Breast epithelium (tissue), 4 donors: ENCODE measurements at places on chromosomes 2 and 18. TPM values are rescaled to one million over a fixed set of nuclear protein-coding genes. Genes with fewer than 3 reads are reported as not detected.

CHST10 gene
- 17.0 TPM for total RNA-seq

SFXN5 gene
- 19.6 TPM for total RNA-seq

ZEB2 gene
- total RNA-seq, result 83.2 TPM

ATP6V1B1 gene
- 38.2 TPM for total RNA-seq

DNA sequence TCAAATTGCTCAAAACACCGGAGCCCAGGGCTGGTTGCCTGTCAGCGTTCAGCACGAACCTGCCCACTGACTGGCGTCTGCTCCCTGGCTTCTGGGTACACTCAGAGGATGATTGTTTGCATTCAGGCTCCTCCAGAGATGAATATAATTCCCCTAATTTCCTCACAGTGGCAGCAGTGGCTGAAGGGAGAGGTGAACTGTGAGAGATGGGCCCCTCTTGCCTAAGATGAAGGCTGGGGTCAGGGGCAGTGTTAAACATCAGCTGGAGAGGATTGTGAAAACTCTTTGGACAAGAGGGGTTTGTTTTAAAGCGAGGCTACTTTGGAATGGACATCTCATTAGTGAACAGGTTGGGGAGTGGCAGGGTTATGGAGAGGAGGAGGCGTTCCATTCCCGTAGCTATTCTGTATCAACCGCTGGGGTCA lies 31.0 kb downstream of the TCF7L1 start:
- no peak for DNase-seq

DNA sequence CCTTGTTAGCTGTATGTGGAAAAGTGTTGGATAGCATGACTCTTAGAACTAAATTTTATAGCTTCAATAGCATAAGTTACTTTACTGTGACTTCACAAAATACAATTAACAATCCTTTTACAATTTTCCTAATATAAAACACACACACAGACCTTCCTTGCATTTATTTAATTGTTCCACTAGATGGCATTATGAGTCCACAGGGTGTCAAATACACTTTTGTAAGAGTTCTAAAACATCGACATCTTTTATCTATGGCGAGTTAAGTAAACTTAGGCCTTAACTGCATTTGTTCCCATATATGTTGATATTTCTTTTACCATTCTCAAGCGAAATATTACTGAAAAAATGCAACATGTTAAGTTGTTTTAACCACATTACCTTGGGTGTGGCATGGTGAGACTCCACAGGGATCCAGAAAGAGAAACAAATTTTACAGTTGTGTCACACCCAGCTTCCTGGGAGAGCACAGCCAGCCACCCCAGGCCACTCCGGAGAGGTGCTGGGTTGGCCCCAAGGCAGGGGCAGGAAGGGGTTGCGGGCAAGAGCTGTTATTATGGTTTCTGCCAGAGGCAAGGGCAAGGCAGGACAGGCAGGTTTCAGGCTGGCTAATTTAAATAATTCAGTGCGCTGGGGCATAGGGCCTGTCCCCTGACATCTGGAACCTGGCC lies 312.4 kb upstream of the MC4R start:
- DNase-seq, result no peak

DNA sequence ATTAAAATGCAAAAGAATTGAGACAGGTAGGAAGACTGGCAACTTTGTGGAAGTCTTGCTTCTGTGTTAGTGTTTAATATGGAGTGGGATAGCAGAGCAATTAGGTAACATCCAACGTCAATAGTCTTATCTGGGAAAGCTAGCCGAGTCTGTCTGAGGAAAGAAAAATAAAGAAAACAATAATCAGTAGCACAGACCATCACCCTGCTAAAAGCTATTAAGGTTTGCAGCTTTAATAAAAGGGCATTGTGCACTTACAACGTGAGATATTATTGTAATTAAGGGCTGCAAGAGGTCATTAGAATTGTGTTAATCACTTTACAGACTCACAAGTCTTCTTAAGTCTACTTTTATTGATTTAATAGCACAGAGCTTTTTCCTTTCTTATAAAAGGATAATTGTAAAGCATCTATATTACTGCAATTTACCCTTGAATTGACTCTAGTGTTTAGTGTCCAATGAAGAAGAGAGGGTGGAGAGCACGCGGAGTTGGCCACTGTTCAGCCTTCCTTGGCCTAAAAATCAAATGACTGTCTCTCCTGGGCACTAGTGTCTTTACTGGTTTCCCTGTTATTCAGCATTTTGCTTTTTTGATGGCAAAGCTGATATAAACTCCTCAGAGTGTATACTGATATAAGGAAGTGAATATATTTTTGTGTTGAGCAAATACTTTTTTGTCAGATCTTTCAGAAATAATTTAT lies 2.0 kb downstream of the CDH7 start:
- DNase-seq, result no peak

DNA sequence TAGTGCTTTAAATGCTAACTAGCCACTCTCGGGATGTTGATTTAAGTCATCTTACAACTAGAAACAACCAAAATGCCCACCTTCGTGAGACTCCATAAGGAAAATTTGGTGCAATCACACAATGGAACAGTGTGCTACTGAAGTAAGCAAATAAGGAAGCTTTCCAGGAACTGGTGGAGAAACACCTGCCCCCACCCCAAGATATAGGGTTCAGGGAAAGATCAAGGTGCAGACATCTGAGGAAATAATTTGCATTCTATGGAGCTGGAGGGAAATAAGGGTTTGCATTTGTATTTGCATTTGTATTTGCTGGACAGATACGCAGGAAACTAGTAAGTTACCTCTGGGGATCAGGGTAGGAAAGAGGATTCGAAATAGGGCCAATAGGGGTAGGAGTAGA lies 90.9 kb downstream of the ACAA2 start:
- no peak for DNase-seq

VWA3B gene
- total RNA-seq, result not detected

DSG2 gene
- total RNA-seq, result 125 TPM

FBXO48 gene
- total RNA-seq, result 0.98 TPM

GRCh38 chr2:199631129-199631528 lies 173.4 kb upstream of the SATB2 start:
- no peak for DNase-seq

CAPN14 gene
- 0.44 TPM for total RNA-seq

UGT1A9 gene
- total RNA-seq, result not detected

DNA sequence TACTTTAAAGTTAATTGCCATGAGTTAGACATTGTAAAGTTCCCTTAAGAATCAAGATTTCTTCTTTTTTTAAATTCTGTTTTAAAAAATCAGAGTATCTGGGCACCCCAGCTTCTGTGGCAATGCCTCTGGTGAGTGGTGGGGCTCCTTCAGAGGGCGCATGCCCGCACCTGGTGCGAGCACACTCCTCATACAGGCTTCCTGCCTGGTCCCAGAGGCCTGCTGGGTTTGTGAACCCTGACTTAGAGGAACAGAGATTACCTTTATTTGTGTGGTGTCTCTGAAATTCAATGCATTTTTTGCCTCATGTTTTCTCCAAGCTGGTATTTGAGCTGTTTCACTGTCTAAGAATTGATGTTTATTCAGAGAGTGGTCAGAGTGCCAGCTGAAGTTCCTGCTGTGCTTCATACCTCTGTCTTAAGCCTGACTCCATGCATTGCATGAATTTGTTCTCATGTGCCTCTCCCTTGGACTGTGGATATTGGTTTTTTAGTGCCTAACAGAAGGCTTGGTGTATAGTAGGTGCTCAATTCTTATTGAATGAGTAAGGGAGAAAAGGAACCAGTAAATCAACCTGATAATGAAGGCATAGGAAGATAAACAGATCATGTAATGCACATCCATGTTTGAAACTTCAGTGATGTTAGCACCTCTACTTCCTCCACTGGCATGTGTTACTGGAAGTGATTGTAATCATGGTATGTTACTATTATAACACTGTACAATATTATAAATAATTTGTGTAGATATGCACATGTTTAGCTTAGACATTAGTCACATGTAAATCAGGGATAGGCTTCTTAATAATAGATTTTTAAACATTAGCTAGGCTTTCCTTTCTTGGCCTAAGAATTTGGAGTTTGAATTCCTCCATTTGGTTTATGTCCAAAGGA lies 29.0 kb downstream of the PHLPP1 start:
- no peak for DNase-seq

- DNase-seq, result no peak
Measured at GRCh38 chr18:55069497-55069896, 110.2 kb upstream of the CCDC68 start.

DNA sequence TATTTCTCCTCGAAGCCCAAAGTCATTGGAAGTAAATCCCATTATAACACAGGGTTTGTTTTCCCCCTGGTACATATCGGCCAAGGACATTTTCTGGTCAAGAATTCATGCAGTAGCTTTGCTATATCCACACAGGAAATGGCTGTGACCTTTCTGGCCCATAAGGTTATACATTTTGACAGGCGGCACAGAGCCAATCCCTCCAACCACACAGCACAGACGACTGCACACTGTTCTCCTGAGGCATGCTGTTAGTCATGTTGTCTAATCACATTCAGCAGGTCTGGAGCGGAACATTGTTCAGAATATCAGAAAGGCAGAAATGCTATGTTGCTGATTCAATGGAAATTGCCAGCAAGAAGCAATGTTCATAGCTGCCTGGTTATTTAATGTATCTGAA lies 742.3 kb upstream of the SLC8A1 start:
- DNase-seq, result no peak

GRCh38 chr2:209398463-209398862 lies 25.4 kb upstream of the MAP2 start:
- DNase-seq, result no peak

DNA sequence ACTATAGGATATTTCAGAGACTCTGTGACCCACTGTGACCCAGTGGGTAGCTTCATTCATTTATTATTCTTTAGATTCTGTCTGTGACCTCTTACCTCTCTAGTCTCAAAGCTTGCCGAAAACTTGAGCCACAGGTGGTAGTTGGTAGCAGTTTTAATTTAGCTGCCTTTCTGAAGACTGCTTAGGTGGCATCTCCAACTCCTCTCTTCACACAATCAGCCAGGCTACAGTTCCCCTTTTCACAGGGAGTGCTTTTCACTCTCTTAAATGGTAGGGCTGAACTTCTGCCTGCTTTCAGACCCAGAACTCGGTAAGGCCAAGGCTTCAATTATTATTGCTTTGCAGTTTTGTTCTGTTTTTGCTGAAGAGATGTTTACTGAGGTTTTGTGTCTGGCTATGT lies 349.6 kb downstream of the ARL6IP6 start:
- no peak for DNase-seq

- no peak for DNase-seq
Measured at GRCh38 chr18:6437937-6438818, 23.5 kb upstream of the L3MBTL4 start.

- DNase-seq, result no peak
Measured at GRCh38 chr18:23151414-23152099, 16.3 kb downstream of the CABLES1 start.

DNA sequence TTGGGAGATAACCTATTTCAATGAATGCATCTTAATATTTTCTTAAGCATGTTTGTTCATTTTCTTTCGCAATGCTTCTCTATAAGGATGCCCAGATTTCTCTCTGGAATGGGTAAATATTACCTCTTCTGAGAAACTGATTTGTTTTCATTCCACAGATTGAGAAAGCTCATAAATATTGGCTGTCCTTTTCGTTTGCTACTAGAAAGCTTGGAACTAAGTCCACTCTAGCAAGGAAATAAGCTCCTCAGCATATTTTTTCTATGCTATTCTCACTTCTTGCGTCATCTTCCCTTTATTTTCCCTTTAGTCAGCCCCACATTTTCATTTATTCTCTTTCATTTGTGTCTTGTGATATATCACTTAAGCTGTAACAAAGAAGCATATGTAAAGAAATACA lies 76.3 kb downstream of the ANTXR1 start:
- DNase-seq, result no peak

GRCh38 chr2:33000986-33001385 lies 54.2 kb downstream of the LTBP1 start:
- DNase-seq, result no peak

GRCh38 chr2:31813016-31813415 lies 197.8 kb downstream of the MEMO1 start:
- no peak for DNase-seq

STEAP3 gene
- 49.8 TPM for total RNA-seq

CAPN10 gene
- total RNA-seq, result 17.0 TPM

DNA sequence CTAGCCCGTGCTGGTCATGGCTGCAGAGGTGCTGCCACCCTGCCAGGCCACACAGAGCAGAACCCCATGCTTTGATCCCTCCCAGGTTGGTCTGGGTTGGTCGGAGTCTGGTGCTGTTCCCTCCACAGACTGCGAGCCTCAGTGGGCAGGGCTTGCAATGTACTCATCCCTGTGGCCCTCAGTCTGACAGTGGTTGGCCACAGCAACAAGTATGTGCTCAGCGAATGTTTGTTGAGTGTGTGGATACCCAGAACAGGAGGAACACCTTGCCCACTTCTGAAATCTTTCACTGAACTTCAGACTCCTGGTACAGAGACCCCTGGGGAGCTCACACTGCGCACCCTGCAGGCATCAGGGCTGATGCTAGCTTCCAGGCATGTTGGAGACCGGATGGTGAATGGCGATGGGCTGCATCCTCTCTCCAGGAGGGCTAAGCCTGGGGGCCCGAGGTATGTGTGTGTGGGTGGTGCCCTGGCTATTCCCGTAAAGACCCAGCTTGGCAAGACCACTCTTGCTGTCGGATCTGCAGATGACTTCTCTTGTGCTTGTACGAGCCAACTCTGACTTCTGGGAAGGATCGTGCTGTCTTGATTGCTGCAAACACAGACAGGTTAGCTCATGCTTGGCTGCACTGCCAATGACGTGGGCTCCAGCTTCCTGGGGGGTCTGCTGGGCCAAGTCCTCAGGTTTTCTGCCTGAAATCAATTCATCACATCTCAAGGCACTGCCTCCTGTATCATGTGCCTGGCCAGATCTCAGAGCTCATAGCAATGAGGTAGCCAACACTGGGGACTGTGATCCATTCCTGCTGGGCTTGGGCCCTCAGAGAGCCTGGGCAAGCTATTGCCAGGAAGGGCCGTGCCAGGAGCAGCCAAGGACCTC lies 43.7 kb downstream of the RHOB start:
- DNase-seq, result peak; percentile 79

- DNase-seq, result no peak
Measured at GRCh38 chr2:236536727-236537398, 32.8 kb upstream of the ACKR3 start.

DNA sequence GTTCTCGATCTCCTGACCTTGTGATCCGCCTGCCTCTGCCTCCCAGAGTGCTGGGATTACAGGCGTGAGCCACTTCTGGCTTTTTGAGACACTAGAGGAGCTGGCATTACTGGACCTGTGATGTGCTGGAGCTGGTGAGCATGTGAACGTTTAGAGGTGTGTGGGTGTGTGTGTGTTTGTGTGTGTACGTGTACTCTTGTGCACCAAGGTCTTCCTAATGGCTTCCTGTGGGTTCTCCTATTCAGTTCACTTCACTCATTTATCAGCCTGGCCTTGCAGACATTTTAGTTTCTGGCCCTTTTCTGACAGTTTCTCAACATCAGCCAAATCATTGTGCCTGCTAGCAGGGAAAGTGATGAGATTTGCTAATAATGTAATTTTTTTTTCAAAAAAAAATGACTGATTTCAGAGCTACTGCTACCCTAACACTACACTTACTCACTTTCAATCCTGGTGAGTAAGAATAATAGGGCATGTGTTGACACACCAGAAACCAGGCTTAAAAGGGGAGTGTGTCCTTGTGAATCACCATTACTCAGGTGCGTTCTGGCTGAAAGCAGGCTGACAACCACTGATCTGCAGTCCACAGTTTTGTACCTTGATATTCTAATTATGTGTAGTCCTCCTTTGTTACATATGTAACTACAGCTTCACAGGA lies 41.0 kb upstream of the ACTR3 start:
- DNase-seq, result no peak

GRCh38 chr2:240999873-241000541 lies 1.6 kb downstream of the SNED1 start:
- peak; percentile 49 for DNase-seq

GRCh38 chr2:109396202-109397180 lies 217.3 kb downstream of the SEPTIN10 start:
- DNase-seq, result no peak
